CD8-positive, alpha-beta T cell (primary cell): ENCODE measurements at places on chromosomes 2 and 18.

DNA sequence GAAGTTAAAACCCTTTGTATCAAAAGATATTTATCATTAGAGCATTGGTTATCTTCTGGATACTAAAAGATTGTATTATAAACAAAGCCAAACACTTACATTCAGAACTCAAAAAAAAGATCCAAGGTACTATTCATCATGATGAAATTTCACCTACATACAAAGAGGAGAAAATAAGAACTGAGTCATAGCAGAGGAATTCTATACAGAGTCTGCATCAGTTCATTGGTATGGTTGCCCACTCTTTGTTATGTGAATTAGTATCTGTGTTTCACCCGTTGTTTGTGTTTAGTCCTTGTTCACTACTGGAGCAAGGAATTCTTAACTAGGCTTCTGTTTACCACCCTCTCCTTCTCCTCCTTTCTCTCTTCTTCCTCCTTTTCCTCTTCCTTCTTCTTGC, 157.9 kb downstream of the LNPK start:
- no peak for DNase-seq

DNA sequence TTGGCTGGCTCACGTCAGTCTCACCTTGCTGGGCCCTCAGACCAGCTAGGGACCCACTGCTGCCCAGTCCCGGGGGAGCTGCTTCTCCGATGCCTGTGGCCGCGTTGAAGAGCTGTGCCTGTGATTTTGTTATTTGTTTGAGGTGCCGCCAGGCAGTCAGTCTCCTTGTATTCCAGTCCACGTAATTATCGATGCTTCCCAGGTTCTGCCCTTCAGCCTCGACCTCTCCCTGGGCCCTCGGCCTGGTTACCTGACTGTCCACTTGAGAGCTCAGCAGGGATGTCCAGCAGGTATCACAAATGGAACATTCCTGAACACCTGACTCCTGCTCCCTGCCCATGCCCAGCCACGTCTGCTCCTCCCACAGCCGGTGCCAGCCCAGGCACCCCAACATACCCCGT, 195.9 kb upstream of the HS6ST1 start:
- DNase-seq, result no peak

- no peak for DNase-seq
Observed at GRCh38 chr2:122680662-122681061, 925.2 kb downstream of the TSN start.

DNA sequence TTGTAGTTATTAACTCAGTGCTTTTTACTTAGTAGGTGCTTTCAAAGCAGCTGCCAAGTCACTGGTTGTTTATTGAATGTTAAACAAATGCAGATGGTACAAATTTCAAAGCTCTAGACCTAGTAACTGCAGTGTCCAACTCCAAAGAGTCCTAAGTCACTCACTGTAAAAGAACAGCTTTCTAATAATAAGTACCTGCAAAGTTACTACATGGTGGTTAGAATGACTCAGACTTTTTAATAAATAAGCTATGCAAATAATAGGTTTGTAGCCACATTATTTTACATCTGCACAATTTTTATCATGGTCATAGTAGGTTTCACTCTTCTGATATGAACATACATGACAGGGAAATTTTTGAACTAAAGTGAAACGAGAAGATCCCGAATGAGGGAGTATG, 1620.4 kb upstream of the CELF4 start:
- no peak for DNase-seq

GRCh38 chr2:97745474-97746174, 32.2 kb downstream of the ZAP70 start:
- DNase-seq, result peak; percentile 34

- no peak for DNase-seq
Observed at GRCh38 chr2:204881655-204882054, 336.4 kb downstream of the PARD3B start.

- DNase-seq, result no peak
Observed at GRCh38 chr2:151380580-151381235, 23.3 kb downstream of the TNFAIP6 start.

- no peak for DNase-seq
Observed at GRCh38 chr2:180366481-180366880, 359.4 kb upstream of the CWC22 start.

DNA sequence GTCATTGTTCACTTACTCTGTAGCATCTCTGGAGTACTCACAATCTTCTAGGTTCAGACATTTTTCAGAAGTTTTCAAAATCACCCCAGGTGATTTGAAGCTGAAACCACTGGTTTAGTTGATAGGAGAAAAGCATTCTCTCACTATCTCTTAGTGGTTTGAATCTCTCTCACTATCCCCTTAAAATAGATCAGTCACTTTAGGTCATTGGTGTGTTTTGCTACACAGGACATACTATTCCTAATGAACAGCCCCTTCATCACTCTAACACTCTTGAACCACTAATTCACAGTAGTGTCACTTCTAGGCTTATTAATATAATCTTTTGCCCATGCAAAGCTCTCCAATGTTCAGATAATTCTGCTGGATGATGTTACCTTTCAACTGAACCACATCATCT, 34.5 kb downstream of the LYPD6 start:
- DNase-seq, result no peak

- no peak for DNase-seq
Observed at GRCh38 chr2:95509408-95509807, 24.9 kb upstream of the TRIM43B start.

DNA sequence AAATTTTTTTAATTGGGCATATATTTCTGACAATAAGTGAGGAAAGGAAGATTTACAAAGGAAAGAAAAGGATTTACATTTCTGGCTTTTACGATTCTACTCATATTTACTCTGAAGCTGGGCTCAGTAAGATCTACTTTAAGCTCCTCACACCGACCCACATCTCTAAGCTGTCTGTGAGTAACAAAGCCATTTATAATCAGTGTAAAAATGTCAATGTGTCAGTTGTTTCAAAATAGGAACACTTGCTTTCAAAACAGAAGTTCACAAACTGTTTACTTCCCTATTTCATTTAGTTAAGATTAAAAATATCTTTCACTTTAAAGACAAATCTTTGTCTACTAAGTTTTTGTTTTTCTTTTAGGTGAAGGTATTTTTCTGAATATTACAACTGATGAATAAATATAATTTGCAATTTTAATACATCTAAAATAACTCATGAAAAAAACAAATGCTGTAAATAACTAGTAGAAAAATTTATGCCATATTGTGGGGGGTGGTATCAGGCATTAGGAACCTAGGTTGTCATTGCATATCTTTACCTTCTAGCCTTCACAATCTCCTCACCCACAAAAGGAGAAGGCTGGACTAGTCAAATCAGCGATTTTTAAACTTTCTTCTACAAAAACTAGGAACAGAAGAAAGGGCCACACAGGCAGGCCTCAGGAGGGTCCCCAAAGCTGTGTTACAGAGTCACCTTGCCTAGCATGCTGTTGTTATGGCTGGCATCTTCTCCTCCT, 64.5 kb downstream of the TMEM131 start:
- DNase-seq, result no peak

GRCh38 chr18:54140641-54141040, 83.8 kb downstream of the MBD2 start:
- no peak for DNase-seq

DNA sequence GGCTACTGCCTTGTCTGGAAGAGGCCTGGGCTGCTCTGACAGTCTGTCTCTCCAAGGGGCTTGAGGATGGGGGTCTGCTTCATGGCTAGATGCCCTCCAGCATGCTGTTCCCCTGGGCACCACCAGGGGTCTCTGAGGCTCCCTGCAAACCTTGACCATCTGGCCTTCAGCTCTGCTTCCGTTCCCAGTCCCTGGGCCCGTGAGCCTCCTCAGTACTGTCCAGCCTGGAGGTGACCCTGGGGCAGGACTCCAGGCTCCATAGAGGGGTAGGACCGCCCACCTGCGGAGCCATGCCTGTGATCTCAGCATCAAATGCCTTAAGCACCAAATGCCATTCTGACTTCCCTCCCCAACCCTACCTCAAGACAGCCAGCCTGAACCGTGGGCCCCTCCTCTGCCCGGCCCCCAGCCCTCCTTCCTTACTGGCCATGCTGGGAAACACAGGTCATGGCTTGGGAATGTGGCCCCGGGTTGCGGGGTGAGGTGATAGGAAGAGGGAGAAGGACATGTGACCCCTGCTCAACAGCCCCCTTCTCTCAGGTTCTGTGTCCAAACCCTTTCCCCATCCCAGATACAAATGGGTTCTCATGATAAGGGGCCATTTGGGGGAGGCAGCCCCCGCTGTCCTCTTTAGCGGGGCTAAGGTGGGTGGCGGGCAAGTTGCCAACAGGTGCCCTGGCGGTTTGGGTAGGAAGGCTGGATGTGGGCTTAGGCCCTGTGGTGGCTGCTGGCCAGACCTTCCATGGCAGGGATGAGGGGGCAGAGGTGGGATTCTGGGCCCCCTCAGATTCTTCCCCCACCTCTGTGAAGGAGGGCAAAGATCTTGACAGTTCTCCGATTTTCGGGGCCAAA, 25.0 kb downstream of the SPEG start:
- peak; percentile 49 for DNase-seq

GRCh38 chr18:11808001-11808855, 43.0 kb upstream of the CHMP1B start:
- DNase-seq, result no peak

GRCh38 chr2:205750797-205751196, 68.5 kb downstream of the NRP2 start:
- DNase-seq, result no peak

- DNase-seq, result no peak
Observed at GRCh38 chr2:105301646-105302045, 27.9 kb downstream of the TGFBRAP1 start.

GRCh38 chr2:32632089-32632488, 4.2 kb downstream of the TTC27 start:
- no peak for DNase-seq

DNA sequence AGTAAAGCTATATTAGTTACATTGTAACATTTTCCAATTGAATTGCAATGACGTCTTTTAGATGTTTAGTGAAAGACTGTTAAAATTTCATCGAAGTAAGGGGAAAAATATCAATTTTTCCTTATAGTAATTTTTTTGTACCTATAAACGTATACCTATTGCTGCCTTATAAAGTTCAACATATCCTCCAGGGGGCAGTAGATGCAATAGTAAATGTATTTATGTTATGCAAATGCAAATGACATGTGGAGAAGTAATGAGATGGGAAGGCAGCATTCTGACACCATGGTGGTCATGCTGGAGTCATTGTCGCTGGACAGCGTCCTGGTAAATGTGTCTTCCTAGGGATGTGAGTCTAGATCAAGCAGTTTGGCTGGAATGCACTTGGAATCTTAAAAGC, 38.7 kb downstream of the MSTN start:
- DNase-seq, result no peak

GRCh38 chr2:173432049-173432754, 77.5 kb downstream of the CDCA7 start:
- DNase-seq, result no peak

DNA sequence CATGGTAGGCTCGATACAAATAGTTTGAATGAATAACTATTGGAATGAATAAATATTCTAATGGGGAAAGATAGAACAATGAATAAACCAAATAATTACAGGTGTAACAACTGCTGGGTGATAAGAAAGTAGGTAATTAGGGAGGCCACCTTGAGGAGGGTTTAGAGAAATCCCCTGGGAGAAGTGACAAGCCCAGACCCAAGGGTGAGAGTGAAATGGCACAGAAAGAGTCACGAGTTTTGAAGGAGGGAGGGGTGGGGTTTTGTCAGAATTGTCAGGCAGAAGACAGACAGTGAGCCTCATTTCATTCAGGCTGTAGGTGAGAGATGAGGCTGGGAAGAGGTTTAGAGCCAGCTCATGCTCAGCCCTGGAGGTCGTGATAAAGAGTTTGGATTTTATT, 71.6 kb upstream of the L3MBTL4 start:
- DNase-seq, result no peak

GRCh38 chr2:12296915-12297314, 419.8 kb upstream of the TRIB2 start:
- no peak for DNase-seq

- DNase-seq, result no peak
Observed at GRCh38 chr18:48419277-48420022, 10.3 kb upstream of the ZBTB7C start.

GRCh38 chr2:122873951-122874350, 1118.5 kb downstream of the TSN start:
- no peak for DNase-seq

DNA sequence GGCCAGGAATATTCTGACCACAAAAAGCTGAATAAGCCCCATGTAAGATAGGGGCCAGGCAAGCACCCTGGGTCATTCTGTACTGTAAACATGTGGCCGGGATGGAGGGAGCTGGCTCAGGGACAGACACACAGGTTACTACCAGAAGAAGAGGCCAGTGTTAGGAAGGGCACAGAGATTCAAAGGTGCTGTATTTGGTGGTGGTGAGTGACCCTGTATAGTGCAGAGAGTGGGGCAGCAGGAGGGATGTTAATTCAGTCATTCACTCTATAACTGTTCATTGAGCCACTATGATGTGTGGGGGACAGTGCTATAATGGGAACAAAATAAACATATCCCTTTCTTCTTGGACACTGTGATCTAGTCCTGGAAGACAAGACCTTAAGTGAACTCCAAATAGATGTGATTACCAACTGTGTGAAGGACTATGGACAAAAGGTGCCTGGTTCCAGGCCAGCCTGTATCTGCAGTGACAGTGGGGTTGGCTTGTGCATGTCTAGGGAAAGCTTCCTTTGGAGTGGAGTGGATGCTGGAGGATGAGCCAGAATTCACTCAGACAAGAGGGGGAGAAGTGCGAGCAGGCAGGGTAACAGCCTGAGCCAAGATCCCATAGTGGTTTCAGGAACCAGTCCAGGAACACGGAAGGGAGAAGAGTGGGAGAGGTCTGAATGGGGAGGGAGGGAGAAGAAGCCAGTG, 8.3 kb downstream of the MOCOS start:
- DNase-seq, result no peak

- DNase-seq, result no peak
Observed at GRCh38 chr18:13447621-13448334, 229.2 kb downstream of the LDLRAD4 start.

DNA sequence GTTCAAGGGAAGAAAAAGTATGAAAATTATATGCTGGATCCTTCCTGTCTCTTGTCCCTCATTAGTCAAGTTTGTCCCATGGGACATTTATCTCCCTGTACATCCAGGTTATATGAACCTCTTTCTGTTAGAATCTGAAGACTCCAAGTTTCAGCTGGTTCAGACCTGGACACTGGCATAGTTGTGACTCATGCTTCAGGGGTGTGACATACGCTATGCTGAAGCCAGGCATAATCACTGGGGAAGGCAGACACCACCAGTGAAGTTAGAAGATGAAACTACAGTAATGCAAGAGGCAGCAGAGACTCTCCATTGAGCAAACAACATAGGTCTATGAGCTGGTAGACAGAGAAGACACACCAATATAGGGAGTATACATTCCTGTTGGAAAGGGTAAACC, 269.7 kb upstream of the SLC8A1 start:
- DNase-seq, result no peak
